A549 treated with DMSO at 1 μM for 4 hours (cell line): ENCODE measurements at places on chromosomes 4 and X. TPM values are rescaled to one million over a fixed set of nuclear protein-coding genes. Genes with fewer than 3 reads are reported as not detected.

The PLAC1 gene
- total RNA-seq: 0.28 to 0.91 TPM (median 0.55 TPM) in 5 replicates

The TMEM131L gene
- 5.4 to 5.9 TPM (median 5.5 TPM) in 5 replicates for total RNA-seq

The SLC10A7 gene
- total RNA-seq: 1.7 to 3.1 TPM (median 2.5 TPM) in 5 replicates

The GPC4 gene
- 0.01 to 0.06 TPM in 2 of 5 replicates, not detected in the others for total RNA-seq

The CASP3 gene
- 21.2 to 26.6 TPM (median 24.3 TPM) in 5 replicates for total RNA-seq

The COL4A6 gene
- total RNA-seq: 15.4 to 18.3 TPM (median 17.5 TPM) in 5 replicates
